ENCODE measurements at places on chromosomes 3 and 15.

DNA sequence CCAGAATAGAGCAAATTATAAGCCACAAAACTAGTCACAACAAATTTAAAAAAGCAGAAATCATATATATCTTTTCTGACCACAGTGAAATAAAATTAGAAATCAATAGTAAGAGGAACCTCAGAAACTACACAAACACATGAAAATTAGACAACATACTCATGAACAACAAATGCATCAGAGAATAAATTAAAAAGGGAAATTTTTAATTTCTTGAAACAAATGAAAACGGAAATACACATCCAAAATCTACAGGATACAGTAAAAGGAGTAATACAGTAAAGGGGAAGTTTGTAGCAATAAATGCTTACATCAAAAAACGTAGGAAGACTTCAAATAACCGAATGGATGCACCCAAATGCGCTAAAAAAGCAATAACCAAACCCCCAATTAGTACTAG, 19.2 kb downstream of the NME9 start:
- DNase-seq: no peak

DNA sequence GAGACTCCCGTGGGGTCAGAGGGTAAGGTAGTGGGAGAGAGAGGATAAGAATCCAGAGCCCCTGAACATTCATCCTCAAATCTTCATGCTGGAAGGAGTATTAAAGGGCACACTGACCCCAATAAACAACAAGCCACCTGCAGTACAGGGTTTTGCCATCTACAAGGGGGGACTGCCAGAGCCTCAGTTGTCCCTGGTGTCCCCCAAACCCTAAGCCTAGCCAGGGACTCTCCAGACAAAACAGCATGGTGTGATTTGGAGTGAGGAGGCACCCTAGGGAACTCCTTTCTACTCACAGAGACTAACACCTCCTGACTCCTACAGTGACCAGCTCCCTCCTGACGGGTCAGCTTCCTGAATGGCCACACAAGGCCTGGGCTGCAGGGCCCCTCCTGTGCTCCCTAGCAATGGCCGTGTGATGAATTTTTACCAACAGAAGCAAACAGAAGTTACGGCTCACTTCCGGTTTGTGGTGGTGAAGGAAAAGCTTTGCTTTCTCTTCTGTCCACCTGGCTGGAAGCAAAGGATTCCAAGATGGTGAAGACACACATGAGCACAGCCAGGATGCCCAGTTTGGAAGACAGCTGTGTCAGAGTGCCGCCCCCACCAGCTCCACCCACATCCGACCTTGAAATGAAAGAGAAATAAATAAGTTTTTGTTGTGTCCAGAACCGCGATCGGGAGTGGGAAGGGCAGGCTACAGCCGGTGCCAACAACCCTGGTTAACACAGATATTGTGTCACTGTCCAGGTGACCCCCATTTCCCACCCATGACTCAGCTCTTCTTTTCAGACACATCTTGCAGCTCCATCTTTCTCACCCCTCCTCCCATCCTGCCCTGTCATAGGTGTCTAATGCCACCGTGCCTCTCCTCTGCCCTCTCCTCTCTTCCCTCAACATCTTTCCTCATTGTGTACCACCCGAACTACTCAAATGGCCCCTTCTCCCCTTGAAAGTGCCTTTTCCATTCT, 69.6 kb upstream of the ATP13A3 start:
- no peak for DNase-seq

- DNase-seq: no peak
These were observed 303.0 kb downstream of the ADAMTS17 start for GRCh38 chr15:100038736-100039135.

GRCh38 chr3:79415356-79415755, 352.4 kb downstream of the ROBO1 start:
- no peak for DNase-seq

- no peak for DNase-seq
These were observed 44.7 kb downstream of the IFT57 start for GRCh38 chr3:108177536-108177935.

GRCh38 chr3:119950666-119951325, 143.5 kb downstream of the GSK3B start:
- no peak for DNase-seq

DNA sequence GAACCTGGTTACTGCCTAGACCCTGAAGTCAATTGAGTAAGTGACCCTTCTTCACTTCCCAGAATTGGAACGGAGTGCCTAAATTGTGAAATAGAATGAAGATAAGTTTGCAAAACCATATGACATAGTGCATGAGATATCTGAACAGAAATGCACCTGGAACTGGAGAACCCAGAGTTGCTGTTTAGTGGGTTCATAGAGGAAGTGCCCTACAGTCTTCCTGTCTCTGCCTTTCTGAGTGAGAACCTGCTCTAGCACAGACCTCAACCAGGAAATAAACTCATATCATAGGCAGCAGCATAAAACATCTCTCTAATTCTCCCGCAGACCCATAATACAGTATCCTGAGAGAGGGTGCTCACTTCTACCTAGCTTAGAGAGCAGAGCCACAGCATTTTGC, 82.9 kb downstream of the EOMES start:
- no peak for DNase-seq

DNA sequence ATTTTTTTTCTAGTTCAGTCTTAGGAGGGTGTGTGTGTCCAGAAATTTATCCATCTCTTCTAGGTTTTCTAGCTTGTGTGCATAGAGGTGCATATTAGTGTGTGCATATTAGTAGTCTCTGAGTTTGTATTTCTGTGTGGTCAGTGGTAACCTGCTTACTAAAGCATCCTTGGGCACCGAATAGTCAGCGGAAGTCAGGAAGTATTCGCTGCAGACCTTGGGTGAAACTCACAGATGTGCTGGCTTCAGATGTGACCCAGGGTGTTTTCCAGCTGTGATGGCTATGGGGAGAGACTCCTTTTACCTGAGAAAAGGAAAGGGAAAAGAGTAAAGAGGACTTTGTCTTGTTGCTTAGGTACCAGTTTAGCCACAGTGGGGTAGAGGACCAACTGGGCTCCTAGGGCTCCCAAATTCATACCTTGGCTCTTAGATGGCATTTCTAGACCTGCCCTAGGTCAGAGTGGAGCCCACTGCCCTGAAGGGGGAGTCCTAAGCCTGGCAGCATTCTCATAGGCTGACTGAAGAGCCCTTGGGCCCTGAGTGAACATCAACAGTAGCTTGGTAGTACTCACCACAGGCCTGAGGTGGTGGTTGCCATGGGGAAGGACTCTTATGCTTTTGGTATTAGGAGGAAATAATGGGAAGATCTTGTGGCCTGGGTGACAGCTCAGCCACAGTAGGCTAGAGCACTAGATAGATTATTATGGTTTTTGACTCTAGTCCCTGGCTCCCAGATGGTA, 286.0 kb upstream of the ZPLD1 start:
- DNase-seq: no peak

- DNase-seq: no peak
These were observed 248.6 kb upstream of the NECTIN3 start for GRCh38 chr3:110822971-110823370.

DNA sequence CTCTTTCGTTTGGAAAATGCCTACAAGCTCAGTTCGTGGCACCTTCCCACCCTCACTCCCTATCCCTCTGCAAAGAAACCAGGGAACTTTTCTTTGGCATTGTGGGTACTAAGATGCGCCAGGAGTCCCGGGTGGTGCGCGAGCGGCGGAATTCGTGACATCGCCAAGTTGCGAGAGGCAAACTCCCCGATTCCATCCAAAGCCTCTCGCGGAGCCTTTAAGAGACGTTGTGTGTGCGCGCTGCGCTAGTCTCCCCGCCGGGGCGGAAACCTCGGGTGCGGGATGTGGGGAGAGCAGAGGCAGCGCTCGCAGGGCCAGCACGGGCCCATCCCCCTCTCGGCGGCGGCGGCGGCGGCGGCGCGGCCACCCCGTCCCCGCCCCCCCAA, 443 bp upstream of the NR2F2 start:
- peak; percentile 76 for DNase-seq

GRCh38 chr3:31579828-31580227, 47.1 kb downstream of the STT3B start:
- no peak for DNase-seq

DNA sequence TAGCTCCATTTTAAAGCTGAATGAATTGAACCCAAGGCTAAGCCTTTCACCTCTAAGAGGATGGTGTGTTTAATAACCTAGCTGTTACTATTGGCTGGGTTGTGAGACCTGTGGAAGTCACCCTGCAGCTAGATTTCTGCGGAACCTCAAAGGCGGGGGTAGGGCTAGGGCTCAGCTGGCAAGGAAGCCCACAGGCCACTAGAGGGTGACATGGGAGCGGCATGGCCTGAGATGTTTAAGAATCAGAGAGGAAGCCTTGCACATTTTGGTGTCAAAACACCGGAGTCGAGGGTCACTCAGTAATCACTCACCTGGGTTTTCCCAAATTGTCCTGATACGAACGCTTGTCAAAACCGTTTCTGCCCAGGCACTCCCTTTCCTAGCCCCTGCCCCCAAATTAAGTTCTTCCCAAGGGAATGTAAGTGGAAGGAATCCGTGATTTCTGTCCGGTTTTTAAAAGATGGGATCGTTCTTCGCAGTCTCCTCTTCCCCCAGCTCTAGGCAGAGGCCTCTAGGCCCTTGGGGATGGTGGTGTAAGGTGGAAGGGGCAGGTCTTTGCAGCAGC, 3.8 kb upstream of the ACAD9 start:
- DNase-seq: peak; percentile 75

DNA sequence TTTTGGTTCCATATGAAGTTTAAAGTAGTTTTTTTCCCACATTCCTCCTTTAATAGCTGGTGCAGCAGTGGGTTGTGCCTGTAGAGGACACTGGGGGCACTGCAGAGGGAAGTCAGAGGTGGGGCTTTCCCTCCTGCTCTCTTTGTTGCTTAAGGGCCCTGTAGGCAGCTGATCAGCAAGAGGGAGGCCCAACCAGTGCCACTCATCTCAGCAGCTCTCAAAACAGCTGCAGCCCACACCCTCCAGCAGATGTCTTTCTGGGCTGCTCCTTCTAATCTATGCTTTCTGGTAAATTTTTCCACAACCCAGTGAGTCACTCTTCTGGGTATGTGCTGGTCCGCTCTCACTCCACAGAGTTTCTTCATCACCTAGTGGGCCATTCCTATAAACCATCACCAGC, 263.8 kb downstream of the FEZF2 start:
- no peak for DNase-seq

- no peak for DNase-seq
These were observed 4.8 kb downstream of the IDH2 start for GRCh38 chr15:90097475-90097874.

- no peak for DNase-seq
These were observed 38.4 kb upstream of the PPP2R3A start for GRCh38 chr3:135927155-135927554.

GRCh38 chr15:83890587-83890986, 236.7 kb downstream of the ADAMTSL3 start:
- DNase-seq: no peak

DNA sequence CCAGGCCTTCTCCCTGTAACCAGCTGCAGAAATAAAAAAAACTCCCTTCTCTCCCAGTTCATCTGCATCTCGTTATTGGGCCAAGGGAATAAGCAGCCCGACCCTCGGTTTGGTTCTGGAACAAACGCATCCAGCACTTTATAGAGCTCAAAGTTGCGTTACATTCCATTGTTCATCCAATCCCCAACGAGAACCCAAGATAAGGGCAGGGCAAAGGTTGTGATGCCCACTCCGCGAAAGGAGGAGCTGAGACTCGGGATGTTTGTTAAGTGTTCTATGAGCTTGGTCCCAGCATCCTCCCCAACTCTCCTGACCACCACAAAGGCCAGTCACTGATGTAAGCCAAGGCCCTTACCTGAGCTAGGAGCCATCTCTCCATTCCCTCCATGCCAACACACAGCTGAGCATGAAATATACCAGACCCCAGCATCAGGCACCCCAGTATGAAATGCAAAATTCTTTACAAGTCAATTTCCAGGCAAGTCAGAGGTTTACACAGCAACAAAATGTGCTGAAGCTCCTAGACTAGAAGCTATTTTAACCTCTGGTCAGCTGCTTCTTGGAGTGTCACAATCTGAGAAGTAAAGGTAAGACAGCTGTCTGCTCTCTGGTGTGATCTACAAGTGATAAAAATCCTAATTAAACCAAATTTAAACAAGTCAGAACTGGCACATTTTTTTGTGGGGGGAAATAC, 17.9 kb downstream of the CCDC12 start:
- no peak for DNase-seq

DNA sequence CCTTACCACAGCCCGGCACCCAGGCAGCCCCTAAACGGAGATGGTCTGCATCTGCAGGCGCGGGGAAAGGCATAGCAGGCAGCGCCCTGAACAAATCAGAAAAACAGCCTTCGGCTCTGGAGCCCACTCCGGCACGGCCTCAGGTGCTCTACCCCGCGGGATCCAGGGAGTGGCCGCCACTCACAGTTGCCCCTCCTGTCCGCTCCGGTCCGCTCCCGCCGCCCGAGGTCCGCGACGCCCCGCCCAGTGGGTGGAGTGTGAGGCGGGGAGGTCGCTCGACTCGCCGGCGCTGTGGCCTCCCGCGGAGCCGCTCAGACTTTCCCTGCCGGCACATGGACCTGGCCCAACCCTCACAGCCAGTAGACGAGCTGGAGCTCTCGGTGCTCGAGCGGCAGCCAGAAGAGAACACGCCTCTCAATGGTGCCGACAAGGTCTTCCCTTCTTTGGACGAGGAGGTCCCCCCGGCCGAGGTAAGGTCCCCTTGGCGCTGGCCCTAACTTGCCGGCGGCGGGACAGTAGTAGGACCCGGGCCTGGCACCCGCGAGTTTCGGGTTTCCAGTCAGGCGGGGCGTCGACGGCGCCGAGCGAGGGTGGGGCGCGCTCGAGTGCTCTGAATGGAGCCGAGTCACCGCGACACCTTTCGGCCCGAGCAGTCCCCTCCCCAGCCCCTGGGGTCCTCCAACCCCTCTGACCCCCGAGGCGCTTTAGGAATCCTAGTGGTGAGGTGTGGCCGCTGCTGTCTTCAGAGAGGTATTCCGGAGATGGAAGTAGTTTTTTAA, at the start of gene C3orf52:
Gene C3orf52 (plus strand): TSS at position 314 of the 779 bp plus-strand sequence. CDS start 19 bp downstream, at position 333.
- DNase-seq: peak; percentile 91

- DNase-seq: no peak
These were observed 84.7 kb downstream of the FGF12 start for GRCh38 chr3:192642651-192643050.

DNA sequence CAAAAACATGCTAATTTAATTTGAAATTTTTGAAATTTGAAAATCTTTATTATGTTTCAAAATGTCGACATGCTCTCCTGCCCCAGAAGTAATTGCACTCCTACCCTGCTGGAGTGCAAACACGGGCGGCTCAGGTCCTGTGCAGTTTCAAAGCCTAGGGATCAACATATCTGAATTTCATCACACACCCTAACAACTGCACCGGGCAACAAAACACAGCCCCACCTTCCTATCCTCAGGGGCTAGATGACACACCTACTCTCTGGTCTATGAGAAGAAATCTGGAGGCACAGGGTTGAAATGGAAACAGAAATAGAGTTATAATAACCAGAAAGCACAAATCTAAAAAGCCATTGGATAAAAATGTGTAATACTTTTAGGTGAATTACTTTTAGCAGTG, 61.4 kb downstream of the BFSP2 start:
- DNase-seq: no peak

GRCh38 chr3:73592154-73593144, 32.3 kb downstream of the PDZRN3 start:
- no peak for DNase-seq

- DNase-seq: no peak
These were observed 874.0 kb downstream of the PLOD2 start for GRCh38 chr3:145286937-145287336.

- no peak for DNase-seq
These were observed 82.0 kb downstream of the LIPC start for GRCh38 chr15:58513726-58514336.

- no peak for DNase-seq
These were observed 16.6 kb downstream of the TMEM158 start for GRCh38 chr3:45209526-45209925.
